GM13976 (cell line): ENCODE measurements at places on chromosomes 1 and 21.
A peak's percentile ranks its signal among the peaks of the same experiment; 100 is the strongest.

DNA sequence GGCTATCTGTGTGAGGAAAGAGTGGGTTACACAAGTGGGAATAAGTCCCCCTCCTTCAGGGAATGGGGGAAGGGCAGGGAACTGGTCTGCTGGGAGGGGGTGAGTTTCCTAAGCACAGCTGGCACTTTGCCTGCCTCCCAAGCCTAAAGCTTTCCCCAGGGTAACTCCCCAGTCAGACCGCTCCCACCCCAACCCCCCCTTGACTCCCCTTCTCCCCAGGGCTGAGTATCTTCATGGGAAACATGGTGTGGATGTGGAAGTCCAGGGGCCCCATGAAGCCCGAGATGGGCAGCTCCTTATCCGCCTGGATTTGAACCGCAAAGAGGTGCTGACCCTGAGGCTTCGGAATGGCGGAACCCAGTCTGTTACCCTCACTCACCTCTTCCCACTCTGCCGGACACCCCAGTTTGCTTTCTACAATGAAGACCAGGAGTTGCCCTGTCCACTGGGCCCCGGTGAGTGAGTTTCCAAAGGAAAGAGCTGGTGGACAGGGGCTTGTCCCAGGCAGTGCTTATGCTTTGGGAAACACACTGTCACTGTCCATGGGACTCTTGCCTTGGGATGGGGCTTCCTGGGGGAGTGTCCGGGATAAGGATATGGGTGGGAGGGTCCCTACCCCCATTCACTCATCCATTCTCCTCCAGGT is 14.9 kb downstream of the MOV10 start:
- DNase-seq: no peak

GRCh38 chr1:30986755-30987154 is 78.2 kb upstream of the SDC3 start:
- DNase-seq: peak; percentile 18

- DNase-seq: peak; percentile 19
Observed at GRCh38 chr1:31483012-31483946, 70.3 kb downstream of the SERINC2 start.

DNA sequence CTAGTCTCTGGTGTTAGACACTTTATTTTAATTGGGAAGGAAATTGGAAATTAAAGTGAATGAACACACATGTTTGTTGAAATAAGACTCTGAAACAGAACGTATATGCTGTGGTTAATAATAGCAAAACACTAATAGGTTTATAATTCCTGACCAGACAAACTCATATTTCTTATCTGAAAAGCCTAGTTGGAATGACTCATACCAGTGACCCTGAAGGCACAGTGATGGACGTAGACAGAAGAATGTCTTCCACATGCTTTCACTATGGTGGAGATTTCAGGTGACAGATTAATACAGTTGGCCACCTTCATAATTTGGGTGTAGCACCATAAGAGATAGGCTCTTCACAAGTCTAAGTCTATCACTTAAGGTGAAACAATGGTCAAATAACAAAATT is 83.0 kb upstream of the COL11A1 start:
- DNase-seq: no peak

- DNase-seq: no peak
Observed at GRCh38 chr1:24893431-24893830, 36.6 kb downstream of the RUNX3 start.

DNA sequence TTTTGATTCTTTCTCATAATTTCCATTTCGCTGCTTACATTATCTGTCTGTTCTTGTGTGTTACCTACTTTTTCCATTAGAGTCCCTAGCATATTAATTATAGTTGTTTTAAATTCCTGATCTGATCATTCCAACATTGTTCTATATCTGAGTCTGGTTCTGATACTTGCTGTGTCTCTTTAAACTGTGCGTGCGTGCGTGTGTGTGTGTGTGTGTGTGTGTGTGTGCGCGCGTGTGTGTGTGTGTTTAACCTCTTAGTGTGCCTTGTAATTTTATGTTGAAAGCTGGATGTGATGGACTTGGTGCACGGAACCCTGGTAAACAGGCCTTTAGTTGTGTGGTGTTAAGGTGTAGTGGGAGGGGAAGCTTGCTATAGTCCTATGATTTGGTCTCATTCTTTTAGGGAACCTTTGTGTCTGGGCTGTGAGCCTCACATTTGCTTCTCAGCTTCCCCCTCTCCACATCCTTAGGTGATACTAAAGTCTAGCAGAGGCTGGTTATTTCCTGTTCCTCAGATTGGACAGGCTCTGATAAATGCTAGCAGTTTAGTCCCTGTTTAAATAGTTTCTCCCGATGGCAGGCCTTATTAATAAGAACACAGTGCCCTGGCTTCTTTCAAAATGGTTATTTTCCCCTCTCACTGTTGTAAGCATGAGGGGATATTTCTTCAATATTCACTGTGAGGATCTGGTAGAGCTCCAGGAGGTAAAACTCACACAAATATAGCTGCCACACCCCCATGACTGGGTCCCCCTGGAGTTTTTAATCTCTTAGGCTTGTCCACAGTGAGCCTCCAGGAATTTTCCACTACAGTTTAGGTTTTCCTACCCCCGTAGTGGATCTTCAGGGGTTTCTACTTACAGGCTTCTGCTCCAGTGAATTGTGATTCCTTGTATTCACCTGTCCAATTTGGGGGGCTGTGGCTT is 118.3 kb downstream of the GALNT2 start:
- DNase-seq: no peak

- no peak for DNase-seq
Observed at GRCh38 chr1:42315500-42315899, 19.5 kb downstream of the FOXJ3 start.

- DNase-seq: no peak
Observed at GRCh38 chr1:166090244-166090643, 76.6 kb downstream of the FAM78B start.

DNA sequence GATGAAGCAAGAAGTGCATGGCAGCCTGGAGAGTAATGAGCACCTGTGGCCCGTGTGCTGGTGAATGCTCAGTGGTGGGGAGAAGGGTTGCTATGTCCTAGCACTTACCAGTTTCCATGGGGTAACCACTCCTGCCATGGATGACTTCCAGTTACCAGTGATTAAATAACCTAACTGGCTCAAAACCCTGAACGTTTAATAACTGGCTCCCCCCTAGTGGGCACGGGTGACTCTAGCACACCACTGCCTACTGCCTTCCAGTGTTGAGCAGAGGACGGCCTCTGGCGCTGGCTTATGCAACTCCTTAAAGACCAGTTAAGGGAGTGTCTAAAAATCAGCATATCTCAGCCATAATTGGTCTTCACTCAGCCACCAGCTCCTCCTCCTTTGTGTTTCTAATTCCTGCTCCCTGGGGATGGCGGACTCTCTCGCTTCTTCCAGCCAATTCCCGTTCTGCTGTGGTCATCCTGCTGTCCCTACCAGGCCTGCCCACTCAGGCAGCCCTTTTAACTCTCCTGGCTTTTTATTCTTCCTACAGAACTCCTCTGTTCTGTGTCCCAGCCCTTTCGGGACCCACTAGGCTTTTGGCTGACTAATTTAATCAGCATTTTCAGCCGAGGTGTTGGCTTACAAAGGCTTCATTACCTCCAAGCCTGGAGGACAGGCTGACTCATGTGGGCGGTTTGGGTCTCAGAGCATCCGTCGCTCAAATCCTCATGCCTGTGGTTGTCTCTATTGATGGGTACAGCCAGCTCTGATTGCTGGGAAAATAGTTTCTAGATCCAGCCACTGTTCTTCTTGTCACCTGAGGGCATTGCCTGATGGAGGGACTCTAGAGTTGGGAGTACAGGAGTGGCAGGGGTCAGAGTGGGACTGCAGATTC is 332.4 kb downstream of the CAMTA1 start:
- DNase-seq: no peak

GRCh38 chr1:44027320-44027719 is 3.9 kb downstream of the SLC6A9 start:
- no peak for DNase-seq

DNA sequence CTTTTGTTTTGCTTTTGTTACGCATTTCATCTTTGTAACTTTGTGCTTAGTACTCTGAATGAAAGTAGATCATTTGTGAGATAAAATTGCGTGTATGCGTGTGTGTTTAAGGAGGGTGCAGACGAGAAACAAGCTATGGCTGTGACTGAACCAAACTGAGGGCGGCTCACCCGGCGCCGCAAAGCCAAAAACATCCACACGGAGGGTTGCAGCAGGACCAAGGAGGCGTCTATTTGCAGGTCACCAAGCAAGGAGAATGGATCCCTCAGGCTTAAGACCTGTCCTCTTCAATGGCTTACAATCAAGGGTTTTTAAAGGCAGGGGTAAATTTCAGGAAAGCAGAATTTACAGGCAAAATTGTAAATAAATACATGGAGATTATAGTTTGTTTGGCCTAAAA is 12.8 kb downstream of the GCSAML start:
- no peak for DNase-seq

GRCh38 chr1:76379506-76379905 is 305.0 kb downstream of the ST6GALNAC3 start:
- DNase-seq: no peak

- peak; percentile 34 for DNase-seq
Observed at GRCh38 chr1:174818014-174818616, 181.6 kb upstream of the CACYBP start.

GRCh38 chr1:38773483-38773882 is 86.1 kb downstream of the RRAGC start:
- DNase-seq: no peak

DNA sequence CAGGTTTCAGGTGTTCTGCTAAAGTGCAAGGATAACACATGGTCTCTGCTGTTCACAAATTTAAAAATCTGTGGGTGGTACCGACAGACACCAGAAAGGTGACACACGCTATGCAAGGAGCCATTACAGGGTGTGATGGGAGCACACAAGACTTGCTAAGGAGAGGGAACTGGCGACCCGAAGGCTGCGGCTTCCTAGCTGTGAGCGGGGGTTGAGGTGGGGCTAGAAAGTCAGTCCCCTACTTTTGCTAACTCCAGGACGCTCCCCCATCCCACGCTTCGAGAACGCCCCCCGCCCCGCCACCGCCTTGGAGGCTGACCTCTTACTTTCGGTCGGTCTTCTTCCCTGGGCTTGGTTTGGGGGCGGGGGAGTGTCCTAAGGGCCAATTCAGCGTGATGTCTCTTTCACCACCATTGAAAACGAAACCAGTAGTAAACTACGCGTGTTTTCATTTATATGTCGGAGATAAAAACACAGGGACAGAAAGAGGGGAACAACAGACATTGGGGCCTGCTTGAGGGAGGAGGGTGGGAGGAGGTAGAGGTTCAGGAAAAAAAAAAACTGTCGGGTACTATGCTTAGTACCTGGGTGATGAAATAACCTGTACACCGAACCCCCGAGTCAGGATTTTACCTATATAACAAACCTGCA is 1.1 kb downstream of the CKS1B start:
- DNase-seq: peak; percentile 60

DNA sequence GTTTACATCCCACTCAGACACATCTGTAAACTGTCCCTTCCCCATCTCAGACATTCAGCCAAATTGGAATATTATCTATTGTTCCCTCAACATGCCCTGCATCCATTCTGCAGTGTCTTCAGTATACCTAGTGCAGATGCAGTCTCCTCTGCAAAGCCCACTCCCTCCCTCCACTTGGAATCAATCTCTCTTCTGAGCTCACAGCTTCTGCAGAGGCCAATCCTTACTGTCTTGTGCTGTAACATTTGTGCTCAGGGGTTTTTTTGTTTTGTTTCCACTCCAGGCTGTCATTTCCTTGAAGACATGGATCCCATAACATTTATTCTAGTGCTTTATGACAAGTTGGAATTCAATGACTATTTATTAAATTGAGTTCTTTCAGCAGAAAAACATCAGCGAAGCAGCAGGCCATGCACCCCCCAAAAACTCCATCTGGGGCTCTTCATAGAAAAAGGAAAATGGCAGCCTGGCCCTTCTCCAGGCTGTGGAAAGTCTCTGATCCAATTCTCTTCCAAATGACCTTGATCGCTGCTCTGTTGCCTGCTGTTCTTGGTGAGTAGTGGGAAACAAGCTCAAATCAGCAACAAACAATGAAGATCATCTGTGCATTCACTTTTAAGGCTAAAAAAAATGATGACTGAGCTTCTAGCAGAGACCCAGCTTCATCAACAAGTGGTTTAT is 8.7 kb downstream of the C4BPA start:
- no peak for DNase-seq

GRCh38 chr1:230352537-230352936 is 73.6 kb downstream of the PGBD5 start:
- DNase-seq: no peak

- no peak for DNase-seq
Observed at GRCh38 chr1:155134880-155135414, 705 bp upstream of the SLC50A1 start.

DNA sequence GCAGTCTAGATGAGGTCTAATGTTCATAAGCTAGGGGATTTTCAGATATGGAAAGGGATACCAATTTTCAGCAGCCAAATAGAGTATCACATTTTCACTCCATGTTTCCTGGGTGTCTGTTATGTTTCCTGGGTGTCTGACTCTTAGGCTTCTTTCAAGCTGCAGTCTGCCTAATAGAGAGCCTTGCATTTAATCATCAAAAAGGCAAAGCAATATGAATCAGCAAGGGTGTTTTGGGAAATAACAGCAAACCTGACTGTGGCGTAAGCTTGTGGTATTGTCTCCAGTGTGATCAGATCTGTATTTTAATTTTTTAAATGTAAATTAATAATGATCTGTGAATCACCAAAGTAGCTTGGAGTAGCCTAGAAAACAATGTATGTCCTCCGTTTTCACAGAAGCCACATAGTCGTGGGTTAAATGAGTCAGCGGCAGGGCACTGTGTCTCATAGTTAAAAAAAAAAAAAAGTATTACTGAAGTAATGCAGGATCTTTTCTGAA is 10.4 kb downstream of the LGALS8 start:
- DNase-seq: no peak

- no peak for DNase-seq
Observed at GRCh38 chr1:29936031-29936544, 699.8 kb downstream of the PTPRU start.

DNA sequence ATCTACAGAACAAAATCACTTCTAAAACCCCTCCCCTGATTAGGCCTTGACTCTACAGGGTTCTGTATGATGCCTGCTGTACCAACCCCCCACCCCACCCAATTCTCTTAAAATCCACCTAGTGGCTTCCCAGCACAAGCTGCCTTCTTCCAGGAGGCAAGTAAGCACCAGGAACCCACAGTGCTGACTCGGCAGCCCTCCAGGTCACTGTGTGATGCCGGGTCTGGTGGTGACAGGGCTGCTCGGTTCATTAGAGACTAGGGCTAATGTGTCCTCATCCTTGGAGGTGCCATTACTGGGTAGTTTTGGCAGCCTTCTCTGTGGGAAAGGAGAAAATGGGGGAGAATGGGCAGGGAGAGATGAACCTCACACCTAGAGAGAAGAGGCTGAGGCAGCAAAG is 363.5 kb downstream of the PTPRU start:
- no peak for DNase-seq

GRCh38 chr21:45306832-45307571 is 19.3 kb upstream of the POFUT2 start:
- no peak for DNase-seq

GRCh38 chr1:222583079-222583478 is 6.7 kb downstream of the TAF1A start:
- peak; percentile 19 for DNase-seq

DNA sequence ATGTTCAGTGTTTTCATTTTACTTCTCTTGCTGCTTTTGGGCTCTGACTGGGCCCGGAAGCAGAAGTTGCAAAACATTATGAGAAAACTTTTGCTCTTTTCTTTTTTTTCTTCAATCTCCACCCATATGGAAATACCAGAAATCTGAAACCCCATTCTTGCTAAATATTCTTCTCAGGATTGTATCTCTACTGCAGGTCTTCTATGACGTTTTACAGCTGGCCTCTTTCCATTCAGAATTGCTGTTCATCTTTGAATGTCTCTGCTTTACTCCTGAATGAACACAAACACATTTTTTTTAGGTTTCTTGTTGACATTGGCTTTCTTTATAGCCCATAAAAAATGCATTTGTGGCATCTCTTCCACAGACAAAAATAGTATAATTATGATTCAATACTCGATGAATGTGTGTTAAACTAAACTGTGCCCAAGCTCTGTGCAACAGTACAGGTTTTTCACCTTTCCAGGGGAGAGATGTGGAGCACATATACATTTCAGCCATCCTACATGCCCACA is 18.8 kb downstream of the PTPRC start:
- DNase-seq: no peak
